Mesendoderm (in vitro differentiated cells): ENCODE measurements at places on chromosomes 1 and 21.

DNA sequence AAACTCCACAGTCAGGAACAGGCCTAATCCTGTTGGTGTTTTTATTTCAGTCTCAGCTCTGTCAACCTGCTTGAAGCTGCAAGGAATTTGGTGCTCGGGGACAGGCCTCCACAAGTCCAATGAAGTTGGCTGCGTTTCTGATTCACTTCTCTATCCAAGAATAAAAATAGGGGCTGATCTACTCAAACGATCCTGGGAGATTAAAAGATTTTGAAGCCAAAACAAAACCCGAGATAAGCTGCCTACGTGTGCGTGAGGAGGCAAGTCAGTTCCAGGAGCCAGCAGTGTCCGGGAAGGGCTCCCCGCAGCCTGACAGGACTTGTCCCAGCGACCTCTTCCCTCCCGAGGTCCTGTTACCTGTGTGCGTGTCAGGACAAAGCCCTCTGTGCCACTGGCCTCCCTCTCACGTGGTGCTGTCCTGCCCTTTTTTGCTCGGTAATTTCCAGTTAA lies 98.0 kb downstream of the ETS2 start:
- DNase-seq: no peak

GRCh38 chr1:92923664-92924063 lies 37.6 kb downstream of the DIPK1A start:
- DNase-seq: no peak

GRCh38 chr1:232586679-232587078 lies 43.3 kb downstream of the SIPA1L2 start:
- DNase-seq: no peak

- no peak for DNase-seq
Observed at GRCh38 chr1:220157738-220158137, 63.8 kb downstream of the IARS2 start.

DNA sequence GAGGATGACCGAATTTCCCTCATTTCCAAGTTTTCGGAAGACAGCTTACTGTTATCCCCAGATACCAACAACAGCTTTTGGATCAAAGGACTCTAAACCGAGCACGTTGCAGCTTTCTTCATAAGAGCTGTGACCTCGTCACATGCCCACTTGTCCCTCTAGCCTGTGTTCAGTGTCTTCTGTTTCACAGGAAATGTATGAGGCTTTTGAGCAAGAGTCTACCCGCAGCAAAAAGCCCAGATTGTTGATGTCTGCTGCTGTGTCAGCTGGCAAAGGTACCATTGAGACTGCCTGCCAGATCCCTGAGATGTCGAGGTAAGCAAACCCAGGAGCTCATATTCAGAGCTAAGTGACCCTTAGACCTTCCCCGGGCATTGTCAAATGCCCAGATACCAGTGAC lies 24.1 kb downstream of the CHI3L2 start:
- no peak for DNase-seq

- peak; percentile 68 for DNase-seq
Observed at GRCh38 chr1:196732526-196732925, 42.1 kb upstream of the CFHR3 start.

DNA sequence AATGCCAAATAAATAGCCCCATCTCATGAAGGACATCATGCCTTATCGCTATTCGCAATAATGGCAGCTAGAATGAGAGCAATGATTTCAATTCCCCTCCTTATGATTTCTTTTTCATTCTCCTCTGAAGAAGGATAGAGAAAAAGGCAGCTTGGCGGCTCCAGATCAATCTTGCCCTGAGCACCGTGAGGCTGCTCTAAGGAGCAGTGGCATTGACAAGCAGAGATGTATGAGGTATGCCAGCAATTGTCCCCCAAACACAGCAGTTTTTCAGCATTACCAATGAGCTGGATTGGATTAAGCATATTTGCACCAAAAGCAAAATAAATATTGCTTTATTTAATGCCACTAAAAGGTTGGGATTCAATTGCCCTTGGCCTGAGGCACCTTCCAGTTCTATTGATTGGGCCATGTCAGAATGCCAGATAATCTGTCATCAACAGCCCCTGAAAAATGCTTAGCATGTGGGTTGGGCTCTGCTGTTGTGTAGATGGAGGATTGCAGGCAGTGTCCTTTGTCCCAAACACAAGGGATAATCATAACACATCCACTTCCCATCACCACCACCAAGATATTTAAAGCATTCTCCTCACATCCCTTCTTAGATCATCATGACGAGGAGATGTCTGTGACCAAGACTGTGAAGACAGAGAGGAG lies 135.7 kb downstream of the BEND5 start:
- no peak for DNase-seq

- peak; percentile 67 for DNase-seq
Observed at GRCh38 chr1:201708085-201708512, 120.9 kb upstream of the IPO9 start.

DNA sequence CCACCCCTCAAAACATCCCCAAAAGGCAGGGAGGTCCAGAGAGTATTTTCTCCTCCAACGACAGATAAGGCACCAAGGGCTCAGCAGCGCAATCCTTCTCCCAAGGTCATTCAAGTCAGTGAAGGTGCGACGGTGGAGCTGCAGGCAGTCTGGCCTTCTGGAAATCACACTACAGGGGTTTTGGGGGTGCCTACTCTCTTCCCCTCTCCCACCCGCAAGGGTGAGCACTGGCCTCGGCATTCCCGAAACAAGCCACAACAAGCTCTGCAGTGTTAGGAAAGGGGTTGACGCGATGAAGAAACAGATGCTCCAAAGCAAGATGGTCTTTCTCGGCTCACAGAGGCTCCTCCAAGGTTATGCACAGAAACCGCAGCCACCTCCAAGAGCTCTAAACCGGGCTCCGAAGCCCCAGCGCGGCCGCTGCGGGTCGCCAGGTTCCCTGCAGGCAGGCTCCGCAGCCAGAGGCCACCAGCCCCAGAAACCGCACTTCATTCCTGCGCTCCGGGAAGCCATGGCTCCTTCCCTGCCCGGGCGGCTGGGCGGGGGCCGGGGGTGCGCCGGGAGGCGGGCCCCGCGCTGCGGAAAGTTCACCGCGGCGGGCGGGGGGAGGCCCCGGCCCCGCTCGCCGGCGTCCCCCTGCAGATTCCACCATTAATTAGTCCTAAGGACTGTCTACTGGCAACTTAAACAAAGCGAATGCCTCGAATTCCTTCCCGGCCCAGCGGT lies 1.1 kb downstream of the LUZP1 start:
- peak; percentile 83 for DNase-seq

- peak; percentile 23 for DNase-seq
Observed at GRCh38 chr1:160167580-160167979, 16.2 kb downstream of the ATP1A4 start.

DNA sequence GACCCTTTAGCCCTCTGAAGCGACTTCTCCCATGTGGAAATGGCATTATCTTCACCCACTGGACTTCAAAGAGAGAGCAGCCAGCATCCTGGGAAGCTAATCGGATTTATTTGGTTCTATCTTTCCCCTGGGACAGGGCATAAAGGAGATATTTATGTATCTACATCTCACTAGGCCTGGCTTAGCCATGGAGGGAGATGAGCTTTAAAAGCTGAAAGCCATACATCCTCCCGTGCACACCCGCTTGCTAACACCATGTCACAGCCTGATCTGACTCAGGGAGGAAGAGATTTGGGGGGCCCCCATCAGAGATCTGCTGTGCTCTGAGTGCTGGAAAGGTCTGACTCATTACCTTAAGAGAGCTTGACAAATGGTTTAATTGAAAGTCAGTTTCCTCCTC lies 155.9 kb downstream of the PLXNA2 start:
- DNase-seq: no peak

DNA sequence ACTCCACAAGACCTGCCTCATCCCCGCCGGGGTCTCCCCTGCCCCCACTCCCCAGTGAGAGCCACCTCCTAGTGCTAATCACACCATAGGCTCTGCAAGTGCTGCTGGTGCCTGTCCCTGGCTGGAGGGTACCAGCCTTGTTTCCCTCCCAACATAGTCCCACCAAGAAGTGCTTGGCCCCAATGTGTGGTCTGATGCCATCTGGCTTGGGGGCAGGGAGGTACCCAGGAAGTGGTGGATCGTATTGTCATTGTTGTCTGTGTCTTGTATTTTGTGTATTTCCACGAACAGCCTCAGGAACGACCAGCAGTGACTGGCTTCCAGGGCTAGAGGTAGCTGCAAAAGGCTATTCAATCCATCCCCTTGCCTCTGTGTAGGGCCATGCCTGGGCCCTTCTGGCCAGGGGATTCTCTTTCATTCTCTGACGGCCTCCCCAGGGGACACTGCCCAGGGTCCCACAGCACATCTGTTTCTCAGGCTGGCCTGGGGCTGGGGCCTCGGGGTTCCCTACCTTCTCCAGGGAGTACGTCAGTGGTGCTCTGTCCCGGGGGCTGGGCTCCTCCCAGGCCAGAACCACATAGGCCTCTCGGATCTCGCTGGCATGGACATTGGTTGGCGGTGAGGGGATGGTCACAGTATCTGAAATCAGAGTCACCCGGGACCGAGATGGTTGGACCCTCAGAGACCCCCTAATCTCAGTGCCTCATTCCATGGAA lies 22.8 kb downstream of the MYOM3 start:
- peak; percentile 21 for DNase-seq

DNA sequence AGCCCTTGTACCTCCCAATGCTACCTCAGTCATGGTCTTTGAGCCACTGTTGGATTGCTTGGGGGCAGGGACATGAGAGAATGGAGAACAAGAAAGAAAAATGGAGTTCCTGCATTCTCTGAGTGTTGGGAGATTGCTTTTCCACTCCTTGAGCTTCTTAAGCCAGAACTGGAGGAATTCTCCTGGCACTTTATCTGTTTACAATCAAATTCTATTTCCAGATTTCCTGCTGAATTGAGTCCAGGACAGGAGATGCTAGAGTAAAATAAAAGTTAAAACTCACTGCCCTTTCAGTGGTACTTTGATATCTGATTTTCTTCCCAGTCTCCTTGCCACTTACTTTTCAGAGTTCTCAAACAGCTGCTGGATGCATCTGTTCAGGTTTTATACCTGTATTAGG lies 24.4 kb upstream of the DEPDC1 start:
- DNase-seq: peak; percentile 2

GRCh38 chr1:200103966-200104583 lies 76.6 kb downstream of the NR5A2 start:
- no peak for DNase-seq

- no peak for DNase-seq
Observed at GRCh38 chr1:57696904-57697303, 273.0 kb upstream of the DAB1 start.
